ENCODE measurements at places on chromosomes 1 and 21.

DNA sequence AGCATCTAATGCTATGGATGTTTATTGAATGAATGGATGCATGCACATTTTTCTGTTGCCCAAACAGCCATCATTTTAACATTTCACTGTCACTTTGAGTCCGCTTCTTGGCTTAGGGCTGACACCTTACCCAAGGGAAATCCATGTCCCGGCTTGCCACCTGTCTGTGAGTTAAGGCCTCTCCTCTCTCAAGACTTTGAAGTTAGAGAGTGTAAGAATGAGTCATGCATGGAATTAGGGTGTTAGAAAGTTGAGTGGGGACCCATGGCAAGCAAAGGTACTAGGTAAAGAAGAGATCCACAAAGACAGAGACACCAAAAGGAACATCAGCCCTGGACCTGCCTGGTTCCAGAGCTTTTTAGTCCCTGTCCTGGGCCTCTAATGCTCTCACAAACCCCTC is 35.1 kb downstream of the ATP1A1 start:
- DNase-seq: no peak

- no peak for DNase-seq
Measured at GRCh38 chr1:1054971-1055370, 19.1 kb downstream of the RNF223 start.

DNA sequence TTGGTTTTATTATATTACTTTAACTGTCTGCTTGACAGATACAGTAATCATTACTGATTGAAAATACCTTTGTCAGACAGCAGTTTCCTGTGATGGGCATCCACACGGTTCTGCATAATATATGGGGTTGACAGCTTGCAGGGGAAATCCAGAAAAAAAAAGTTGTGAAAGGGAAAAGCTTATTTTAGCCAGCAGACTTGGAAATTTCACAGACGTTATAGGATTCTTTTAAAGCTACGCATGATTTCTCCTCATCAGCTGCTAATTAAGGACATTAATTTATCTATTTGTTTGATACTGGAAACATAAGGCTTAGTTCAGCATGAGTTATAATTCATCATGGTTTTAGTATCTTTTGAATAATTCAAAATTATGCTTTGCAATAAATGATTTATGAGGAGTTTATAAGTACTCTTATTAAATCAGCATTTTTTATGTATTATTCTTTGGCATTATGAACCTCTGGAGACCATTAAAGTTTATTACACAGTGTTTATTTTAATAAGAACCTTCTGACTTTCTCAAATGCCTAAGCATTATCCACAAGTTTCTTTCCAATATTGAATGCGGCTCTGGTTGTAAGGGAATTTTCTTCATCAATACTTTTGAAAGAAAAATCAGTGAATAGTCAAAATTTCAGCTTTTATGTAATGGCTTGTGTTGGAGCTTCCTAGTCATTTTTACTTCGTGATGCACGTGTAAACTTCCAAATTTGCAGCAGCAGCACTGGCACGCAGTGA is 235.3 kb upstream of the KCNK2 start:
- no peak for DNase-seq

GRCh38 chr21:29849735-29850176 is 90.0 kb downstream of the GRIK1 start:
- no peak for DNase-seq

DNA sequence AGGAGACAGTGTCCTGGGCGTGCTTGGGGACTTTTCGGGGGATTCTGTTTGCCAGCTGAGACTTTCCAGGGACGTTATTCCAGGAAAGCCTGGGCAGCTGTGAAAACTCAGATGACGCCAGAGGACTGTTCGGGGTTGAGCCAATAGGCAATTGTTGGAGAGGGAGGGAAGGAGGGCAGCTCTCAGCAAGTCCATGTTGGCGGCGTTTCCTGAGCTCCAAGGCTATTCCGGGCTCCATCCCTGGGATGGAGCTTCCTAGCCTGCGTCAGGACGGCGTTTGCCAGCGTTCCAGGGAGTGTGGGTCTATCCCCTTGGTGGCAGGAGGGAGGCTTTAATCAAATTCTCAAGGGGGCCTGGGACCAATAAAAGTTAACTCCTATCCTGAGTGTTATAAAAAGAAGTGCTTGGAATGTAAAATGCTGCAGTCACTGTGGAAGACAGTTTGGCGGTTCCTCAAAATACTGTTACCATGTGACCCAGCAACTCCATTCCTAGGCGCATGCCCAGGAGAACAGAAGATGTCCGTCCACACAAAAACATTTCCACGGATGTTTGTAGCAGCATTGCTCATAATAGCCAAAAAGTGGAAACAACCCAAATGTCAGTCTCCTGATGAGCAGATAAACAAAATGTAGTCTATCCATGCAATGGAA is 15.2 kb downstream of the SLC27A3 start:
- DNase-seq: no peak

- no peak for DNase-seq
Measured at GRCh38 chr1:107141491-107142126, 770 bp downstream of the NTNG1 start.

DNA sequence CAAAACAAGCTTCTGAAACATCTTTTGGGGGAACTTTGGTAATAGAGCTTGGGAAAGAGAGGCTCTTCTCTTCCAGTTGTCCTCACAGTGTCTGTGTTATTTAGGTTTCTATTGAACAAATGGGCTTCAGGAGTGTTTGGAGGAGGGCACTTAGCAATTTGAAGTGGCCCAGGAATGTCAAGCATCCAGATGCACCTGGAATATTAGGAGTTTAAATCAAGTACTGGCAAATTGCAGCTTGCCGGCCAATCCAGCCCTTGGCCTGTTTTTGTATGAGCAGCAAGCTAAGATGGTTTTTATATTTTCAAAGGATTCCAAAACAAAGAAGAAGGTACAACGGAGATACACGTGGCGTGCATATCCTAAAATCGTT is 94.7 kb downstream of the CCDC185 start:
- no peak for DNase-seq

GRCh38 chr1:84122780-84123382 is 21.2 kb upstream of the PRKACB start:
- peak; percentile 17 for DNase-seq

DNA sequence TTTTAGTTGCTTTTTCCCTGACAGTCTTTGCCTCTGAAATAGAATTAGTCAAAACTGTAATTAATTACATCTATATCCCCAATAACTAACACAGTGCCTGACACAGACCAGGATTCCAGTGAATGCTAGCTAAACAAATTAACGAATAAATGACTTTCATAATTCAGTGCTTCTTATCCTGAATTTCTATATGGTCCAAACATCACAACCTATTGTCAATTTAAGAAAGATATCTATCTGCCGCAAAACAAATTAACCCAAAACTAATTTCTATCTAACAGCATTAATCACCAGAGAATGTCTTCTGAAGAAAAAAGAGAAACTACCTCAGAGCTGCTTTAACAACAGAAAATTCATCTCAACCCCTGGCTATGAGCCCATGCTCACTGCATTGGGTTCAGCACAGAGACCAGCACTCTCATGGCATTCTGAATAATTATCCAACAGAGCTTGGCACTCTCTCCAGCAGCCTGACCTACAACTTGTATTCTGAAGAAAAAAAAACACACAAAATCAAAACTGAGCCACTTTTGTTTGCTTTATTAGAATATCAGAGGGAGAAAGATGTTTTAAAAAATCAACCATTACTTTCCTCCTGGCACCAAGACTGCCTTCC is 547.3 kb upstream of the BEND5 start:
- no peak for DNase-seq
